Right cardiac atrium (tissue), 5 donors: ENCODE measurements at places on chromosomes 7 and 10. TPM values are rescaled to one million over a fixed set of nuclear protein-coding genes. Genes with fewer than 3 reads are reported as not detected.

TRIM73 gene
- polyA plus RNA-seq, result 1.0 TPM

TEX47 gene
- not detected for polyA plus RNA-seq

KMT2E gene
- 17.8 TPM for polyA plus RNA-seq

FLNC gene
- 216 TPM for polyA plus RNA-seq

FFAR4 gene
- 0.14 TPM for polyA plus RNA-seq

CDHR1 gene
- 3.6 TPM for polyA plus RNA-seq

MNX1 gene
- polyA plus RNA-seq, result not detected

DNA sequence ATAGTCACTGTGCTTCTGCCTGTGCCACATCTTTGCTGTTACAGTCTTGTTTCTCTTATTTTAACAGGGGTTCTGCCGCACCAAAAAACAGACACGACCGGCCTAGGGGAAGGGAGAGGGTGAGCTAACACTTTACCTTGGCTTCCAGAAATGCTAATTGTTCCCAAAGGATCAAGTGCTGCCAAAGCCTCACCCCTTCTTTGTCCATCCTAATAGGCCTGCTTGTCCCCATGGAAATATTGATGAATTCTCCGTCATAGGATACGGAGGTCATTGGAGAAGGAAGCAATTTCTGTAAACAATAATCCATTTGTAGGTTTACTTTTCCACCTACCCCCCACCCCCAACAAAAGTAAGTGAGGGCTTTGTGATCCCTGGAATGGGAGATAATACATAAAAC is 567.3 kb downstream of the KCNMA1 start:
- no peak for DNase-seq

- no peak for DNase-seq
Observed at GRCh38 chr7:121798896-121799295, 74.1 kb upstream of the PTPRZ1 start.

GRCh38 chr10:102322914-102323313 is 72.6 kb upstream of the NFKB2 start:
- DNase-seq, result peak; percentile 42

GRCh38 chr7:24907311-24907886 is 72.6 kb downstream of the OSBPL3 start:
- no peak for DNase-seq

DNA sequence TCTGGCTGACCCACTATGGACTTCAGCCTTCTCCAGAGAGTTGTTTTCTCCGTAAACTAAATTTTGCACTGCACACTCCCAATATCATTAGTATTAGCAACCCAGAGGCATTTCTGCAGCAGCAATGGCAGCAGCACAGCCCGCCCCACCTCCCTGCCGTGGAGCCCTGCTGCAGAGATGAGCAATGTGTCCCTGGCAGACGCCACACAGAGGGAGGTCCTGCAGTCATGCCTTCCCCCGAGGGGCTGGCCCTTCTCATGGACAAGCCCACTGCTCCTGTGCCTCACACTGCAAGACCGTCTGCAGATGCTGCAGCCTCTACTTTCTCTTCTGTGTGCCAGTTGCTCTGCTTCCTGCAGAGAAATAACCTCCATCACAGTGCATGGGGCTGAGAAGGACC is 393.4 kb upstream of the MKI67 start:
- no peak for DNase-seq

DNA sequence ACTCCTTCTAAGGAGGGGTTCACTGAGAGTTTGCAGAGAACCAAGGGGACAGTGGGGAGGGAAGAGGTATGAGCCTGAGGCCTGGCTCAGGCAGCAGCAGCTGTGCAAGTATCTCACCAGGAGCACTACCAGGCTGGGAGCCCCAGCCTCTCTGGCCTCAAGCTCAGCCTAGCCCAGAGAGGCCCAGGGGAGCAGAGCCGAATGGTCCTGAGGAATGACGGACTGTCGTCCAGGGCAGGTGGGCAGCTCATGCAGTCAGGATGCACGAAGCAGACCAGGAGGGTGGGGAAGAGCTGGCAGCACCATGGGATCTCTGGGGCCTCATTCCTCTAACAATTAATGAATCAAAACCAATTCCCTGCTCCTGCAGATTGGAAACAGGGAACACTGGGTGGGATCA is 151.5 kb downstream of the GRID1 start:
- no peak for DNase-seq

- DNase-seq, result no peak
Observed at GRCh38 chr7:5132539-5132938, 57.5 kb upstream of the WIPI2 start.

DNA sequence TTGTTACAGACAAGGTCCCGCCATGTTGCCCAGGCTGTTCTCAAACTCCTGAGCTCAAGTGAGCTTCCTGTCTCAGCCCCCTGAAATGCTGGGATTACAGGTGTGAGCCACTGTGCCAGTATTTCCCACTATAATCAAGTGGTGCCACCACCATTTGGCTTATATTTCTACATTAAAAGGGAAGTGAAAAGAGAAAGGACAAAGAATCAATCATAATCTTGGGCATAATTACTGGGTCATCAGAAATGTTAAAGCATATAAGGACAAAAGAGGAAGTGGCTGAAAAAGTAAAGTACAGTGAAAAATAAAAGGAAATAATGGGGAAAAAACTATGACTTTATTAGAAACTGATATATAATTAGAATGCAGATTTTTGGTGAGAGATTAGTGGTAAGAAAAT is 25.7 kb upstream of the ENTPD1 start:
- no peak for DNase-seq

DNA sequence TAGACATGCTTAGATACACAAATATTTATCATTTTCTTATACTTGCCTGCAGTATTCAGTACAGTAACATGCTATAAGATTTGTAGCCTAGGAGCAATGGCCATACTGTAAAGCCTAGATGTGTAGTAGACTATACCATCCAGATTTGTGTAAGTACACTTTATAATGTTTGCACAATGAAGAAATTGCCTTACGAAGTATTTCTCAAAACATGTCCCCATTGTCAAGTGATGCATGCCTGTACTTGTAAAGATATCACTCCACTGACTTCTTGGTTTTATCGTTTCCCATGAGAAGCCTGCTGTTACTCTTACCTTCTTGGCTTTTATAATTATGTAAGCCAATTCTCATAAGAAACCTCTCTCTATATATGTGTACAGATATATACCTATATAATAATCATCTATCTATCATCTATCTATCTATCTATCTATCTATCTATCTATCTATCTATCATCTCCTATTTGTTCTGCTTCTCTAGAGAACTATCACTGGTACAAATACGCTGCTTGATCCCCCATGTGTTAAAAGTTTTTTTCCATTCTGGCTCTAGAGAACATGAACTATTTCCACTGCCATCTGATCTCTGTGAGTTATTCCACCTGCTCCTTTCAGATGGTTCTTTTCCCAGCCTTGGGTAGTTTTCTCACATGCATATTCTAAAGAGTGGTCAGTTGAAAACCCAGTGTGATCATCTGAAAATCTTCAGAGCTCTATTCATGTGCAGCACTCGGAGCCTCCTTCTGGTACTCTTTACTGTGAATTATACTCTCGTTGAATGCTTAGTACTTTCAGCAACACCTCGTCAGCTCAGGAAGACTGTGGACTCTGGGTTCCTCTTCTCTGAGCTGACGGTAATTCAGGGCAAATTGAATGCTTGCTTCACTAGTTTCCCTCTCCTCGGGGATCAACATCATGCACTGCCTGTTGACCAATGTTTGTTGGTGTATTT is 14.5 kb upstream of the VCL start:
- no peak for DNase-seq
